ENCODE measurements at places on chromosomes 7 and 10.

DNA sequence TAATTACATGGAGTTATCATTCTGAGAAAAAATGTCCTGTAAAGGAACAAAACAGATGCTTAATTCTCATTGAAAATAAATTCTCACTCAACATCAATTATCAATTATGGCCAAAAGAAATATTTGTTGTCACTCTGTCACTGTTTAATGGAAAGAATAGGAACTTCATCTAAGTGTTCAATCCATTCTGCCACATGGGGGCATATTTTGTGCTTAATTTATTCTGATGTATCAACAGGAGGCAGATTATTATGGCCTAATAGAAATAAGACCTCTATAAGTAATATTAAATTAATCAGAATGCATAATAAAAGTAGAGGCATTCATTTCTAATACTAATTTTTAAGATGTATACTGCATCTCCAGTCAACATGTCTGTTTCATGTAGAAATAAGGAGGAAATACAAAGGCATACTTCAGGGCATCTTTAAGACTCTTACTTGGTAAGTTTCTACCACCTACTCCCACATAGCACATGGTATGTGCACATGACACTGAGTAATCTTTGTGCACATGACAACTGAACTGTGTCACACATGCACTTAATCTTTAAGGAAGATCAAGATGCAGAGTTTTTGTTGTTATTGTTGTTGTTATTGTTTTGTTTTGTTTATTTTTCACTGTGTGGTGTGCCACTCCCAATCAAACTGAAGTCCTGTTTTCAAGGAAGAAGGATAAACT, 420.4 kb upstream of the SEMA3A start:
- no peak for DNase-seq

DNA sequence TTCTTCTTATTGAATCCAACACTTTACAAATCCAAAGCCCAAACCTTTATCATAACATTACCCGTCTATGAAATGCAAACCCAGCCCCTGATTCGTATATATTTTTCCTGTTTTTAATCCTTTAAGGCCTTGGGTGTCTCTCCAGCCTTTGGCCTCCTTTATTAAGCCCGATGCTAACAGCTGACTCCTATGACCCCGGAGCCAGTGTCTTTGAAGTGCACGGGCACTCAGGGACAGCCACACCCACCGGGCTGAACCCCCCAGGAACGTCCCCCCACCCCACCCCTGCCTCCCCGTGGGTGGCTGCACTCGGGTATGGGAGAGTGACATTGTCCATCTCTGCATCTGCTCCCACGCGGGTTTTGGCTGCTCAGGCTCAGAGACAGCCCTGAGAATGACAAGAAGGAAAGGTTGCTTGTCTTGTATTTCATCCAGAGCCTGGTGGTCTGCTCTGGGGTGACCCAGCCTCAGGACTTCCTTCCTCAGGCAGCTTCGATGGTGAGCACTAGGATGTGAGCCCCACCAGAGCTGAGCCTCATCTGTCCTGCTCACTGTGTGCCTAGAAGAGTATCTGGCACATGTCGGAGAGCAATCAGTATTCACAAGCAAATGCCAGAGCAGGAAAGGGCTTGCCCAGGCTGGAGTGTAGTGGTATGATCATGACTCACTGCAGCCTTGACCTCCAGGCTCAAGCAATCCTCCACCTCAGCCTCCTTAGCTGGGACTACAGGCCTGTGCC, 210.4 kb downstream of the SKIDA1 start:
- peak; percentile 59 for DNase-seq

- DNase-seq = no peak
Measured at GRCh38 chr10:25902002-25902401, 32.0 kb upstream of the MYO3A start.

GRCh38 chr7:90492250-90492649, 22.8 kb downstream of the PTTG1IP2 start:
- no peak for DNase-seq

DNA sequence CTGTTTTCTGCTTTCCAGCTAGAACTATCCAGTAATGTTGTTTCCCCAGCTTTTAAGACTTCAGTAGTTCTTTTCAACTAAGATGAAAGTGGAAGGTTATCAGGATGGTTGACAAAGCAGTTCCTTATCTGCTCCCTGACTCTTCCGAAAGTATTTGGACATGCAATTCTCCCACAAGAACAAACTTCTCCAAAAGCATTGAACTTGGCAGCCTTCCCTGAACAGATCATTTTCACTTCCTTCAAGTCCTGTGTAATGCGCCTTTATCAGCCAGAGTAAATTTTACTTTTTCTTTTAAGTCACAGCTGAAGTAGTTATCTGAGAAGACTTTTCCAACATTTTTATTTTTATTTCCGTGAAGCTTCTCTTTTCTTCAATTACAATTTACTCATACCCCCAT, 39.7 kb downstream of the CDC14C start:
- DNase-seq = no peak

DNA sequence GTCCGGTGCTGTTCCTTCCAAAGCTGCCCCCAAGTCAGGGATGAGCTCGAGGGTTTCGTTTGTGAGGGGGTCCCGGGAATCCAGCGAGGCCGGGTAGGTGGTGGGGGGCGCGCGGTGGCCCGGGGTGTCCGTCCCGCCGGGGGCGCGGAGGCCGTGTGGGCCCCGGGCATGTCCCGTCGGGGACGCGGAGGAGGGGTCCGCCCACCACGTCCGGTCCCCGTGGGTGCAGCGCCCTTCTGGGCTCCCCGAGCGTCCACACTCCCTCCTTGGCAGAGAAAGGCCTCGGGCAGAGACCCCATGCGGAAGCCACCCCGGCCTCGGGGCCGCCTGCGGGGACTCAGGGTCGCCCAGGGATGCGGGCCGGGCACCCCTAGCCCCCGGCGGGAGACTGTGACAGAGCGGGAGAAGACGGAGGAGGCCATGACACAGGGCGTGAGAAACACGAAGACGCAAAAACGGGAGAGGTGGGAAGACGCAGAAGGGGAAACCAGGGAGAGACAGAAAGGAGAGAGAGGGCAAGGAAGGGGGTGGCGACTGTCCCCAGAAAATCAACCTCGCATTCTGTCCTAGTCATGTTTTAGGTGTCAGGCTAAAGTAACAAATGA, 640 bp upstream of the ZNF425 start:
- DNase-seq = no peak

- peak; percentile 67 for DNase-seq
Measured at GRCh38 chr7:121204537-121204936, 124.3 kb upstream of the WNT16 start.

- no peak for DNase-seq
Measured at GRCh38 chr7:1348096-1348822, 111.0 kb downstream of the MICALL2 start.

Measured in fibroblast of gingiva (primary cell).